Putamen (tissue), 1 donor: ENCODE measurements at places on chromosomes 3 and 15.

DNA sequence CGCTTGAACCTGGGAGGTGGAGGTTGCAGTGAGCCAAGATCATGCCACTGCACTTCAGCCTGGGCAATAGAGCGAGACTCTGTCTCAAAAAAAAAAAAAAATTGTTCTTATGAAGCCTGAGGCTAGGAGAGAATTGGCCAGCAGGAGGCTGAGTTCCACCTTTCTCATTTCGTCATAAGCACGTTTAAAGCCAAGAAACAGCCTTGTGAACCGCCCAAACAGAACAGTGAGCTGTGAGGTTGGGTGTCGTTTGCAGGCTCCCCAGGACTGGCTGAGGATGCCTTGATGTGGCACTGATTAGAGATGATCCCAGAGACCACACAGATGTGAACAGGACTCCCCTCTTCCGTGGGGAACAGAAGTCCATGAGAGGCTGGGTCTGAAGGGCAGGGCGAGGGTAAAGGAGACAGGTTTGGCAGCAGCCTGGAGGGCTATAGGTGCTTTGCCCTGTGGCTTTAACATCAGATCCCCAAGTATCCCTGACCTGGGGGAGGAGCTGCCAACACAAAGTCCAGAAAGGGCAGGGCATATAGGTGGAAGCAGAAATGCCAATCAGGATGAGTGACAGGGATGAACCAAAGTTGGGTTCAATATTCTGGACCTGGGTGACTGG, 52.9 kb downstream of the CLEC3B start:
- no peak for DNase-seq

GRCh38 chr15:75109736-75110130, 86.3 kb downstream of the PPCDC start:
- DNase-seq, result no peak

GRCh38 chr15:62054979-62055378, 5.3 kb downstream of the VPS13C start:
- no peak for DNase-seq

DNA sequence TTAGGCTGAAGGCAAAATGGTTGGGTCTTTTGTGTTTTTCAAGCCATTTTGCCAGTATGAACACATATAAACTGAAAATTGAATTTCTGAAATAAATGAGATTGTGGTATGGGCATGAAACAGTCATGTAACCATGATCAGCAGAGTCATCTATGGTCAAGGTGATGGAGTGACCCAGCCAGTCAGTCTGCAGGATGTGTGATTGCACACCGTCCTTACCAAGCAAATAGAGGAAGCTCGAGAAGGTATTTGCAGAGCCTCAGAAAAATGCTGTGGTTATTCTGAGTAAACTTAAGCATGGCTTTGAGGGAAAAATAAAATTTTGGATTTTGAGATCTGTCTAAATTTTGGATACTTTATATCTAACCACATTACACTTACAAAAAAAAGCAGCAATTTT, 95.9 kb upstream of the RNF7 start:
- no peak for DNase-seq

- DNase-seq, result no peak
Observed at GRCh38 chr3:57127891-57128518, 37.1 kb downstream of the IL17RD start.

- DNase-seq, result no peak
Observed at GRCh38 chr15:101535170-101535902, 45.8 kb upstream of the PCSK6 start.

GRCh38 chr3:146577662-146578061, 27.5 kb downstream of the PLSCR5 start:
- DNase-seq, result peak; percentile 12

DNA sequence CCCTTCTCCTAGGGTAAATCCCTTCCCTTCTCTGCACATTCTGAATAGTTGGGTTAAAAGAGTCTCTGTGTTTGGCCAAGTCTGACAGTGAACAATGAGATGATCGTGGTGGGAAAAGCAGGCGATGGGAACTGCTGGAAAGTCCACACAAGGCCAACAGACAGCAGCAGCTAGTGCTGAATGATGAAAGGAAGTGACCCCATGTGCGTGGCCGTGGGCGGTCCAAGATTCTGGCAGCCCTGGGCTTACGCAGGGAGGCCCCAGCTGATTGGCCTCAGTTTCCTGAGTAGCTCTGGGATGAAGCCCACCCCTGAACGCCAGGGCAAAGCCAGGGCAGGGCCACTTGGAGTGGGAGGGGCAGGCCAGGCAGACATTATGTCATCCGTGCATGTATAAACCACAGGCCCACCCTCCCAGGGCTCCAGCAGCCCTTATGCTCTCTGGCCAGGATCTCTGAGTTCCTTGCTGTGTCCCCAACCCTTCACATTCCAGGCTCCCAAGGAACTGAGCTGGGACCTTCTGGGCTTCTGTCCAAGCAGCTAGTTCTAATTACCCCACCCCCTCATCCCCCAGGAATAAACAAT, 57.8 kb downstream of the CDC25A start:
- peak; percentile 46 for DNase-seq
